ENCODE measurements at places on chromosomes 12 and 14. TPM values are rescaled to one million over a fixed set of nuclear protein-coding genes. Genes with fewer than 3 reads are reported as not detected.
A peak's percentile ranks its signal among the peaks of the same experiment; 100 is the strongest.

The SLC10A1 gene
- not detected for total RNA-seq

The TMEM263 gene
- 25.7 TPM for total RNA-seq

The MUCL1 gene
- not detected for total RNA-seq

DNA sequence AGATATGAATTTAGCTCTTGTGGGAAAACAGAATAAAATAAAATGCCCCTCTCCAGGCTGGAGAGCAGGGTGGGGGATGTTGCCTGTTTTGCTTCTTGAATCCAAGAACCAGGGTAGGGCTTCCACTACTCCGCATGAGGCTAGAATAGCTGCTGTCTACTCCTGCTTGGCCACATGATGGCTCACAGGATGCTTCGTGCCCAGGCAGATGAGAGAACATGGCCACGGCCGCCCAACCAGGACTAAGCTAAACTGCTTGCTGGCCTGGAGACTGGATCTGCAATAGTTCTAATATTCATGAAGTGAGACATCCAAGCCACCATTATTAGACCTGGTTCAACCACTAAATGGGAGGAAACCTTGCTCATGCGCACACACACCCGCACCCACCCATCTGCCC is 122.2 kb upstream of the METAP2 start:
- DNase-seq = peak; percentile 71

- no peak for DNase-seq
Observed at GRCh38 chr14:56085471-56085870, 32.7 kb upstream of the PELI2 start.

DNA sequence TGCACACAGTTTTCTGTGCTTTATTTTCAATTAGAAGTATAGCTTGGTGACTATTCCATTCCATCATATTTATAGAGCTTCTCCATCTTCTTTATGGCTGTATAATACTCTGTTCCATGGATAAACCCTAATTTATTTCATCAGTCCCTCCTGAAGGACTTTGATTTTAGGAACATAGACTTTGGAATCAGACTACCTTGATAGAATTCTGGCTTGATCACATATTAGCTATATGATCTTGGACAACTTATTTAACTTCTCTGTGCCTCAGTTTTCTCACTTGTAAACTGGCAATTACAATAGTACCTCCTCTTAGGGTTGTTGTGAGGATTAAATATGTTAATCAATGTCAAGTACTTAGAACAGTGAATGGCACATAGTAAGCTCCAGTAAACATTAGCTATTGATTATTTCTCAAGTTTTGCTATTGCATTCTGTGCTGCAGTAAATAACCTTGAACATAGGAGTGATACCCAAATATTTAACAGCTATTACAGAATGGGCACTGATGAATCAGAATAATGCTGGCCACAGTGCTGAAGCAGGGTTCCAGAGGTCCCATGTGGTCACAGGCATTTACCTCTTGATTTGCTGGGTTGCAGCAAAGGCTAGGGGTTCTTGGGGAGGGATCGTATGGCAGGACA is 12.2 kb upstream of the NR1H4 start:
- no peak for DNase-seq

The SPTB gene
- 0.77 TPM for total RNA-seq

GRCh38 chr12:109888179-109889020 is 8.1 kb upstream of the GLTP start:
- DNase-seq = no peak

The DENND5B gene
- total RNA-seq = 28.6 TPM

The MYH6 gene
- total RNA-seq = not detected

DNA sequence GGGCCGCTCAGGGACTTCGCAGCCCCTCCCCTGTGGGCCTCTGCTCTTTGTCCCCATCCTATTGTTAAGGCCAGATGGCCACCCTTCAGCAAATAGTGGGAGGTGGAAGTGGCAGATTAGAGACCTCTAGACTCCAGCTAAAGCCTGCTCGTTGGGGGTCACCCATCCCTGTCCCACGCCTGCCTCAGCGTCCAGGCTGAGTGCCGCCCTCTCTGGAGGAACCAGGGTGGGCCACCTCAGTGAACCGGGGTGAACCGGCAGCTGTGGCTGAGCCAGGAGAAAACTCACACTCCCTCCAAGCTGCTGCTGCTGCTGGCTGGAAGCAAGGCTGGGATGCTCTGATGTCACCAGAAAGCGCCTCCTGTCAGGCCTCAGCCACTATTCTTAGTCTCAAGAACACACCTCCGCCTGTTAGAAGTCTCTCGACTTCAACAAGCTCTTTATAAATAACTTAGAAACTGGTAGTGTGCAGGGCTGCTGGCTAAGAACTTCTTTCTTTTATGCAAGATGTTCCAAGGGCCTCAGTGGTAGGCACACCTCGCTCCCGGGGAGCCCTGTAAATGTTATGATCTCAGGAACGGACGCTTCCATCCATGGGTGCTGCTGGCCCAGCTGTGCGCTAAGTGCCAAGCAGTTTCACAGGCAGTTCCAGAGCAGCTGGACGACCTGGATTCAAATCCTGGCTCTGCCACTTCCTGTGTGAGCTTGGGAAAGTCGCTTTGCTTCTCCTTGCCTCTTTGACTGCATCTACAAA is 19.8 kb upstream of the TESC start:
- peak; percentile 93 for DNase-seq

- no peak for DNase-seq
Observed at GRCh38 chr12:77924703-77925102, 94.0 kb downstream of the NAV3 start.

DNA sequence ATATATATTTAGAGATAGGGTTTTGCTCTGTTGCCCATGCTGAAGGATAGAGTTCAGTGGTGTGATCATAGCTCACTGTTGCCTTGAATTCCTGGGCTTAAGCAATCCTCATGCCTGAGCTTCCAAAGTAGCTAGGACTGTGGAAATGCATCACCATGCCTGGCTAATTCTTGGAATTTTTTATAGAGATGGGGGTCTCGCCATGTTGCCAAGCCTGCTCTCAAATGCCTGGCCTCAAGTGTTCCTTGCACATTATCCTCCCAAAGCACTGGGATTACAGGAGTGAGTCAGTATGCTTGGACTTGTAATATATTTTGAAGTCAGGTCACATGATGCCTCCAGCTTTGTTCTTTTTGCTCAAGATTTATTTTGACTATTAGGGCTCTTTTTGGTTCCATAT is 178.0 kb downstream of the RPAP3 start:
- no peak for DNase-seq
